ENCODE measurements at places on chromosomes 1 and 21.

DNA sequence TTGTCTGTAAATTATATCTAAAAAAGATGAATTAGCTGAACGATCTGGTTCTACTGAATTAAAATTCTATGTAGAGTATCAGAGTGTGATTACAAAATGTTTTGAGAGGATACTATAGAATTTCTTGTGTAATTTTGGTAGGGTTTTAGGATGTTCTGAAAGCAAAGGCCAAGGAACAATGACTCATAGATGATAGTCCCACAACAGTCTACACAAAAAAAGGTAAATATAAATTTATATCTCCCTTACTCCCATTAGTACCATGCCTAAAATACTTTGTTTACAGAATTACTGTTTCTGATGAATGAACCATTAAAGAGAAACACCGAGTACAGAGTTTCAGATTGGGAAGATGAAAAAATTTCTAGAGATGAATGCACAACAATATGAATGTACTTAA is 9.5 kb downstream of the EDEM3 start:
- no peak for DNase-seq

- no peak for DNase-seq
Measured at GRCh38 chr1:14970115-14970798, 183.3 kb upstream of the TMEM51 start.

GRCh38 chr21:41750532-41751151 is 16.2 kb downstream of the RIPK4 start:
- DNase-seq: no peak

- DNase-seq: no peak
Measured at GRCh38 chr1:107777664-107778047, 187.3 kb downstream of the VAV3 start.

DNA sequence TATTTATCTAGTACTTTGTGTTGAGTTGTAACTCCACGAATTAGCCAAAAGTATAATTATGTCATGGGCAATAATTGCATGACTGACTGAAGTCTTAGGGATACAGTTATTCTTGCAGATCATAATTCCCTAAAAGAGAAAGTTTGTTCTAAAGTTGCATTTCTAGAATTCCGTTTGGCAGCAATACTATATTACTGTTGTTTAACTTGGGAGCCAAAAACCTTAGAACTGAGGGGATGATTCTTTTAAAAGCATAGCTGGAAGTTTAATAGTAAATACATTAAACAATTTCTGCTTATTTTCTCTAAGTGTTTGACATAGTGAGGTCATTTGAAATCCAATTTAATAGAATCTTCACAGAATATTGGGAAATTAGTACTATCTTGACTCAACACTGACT is 356.4 kb upstream of the ADAMTS5 start:
- DNase-seq: no peak

GRCh38 chr1:47405697-47406096 is 10.4 kb upstream of the FOXE3 start:
- DNase-seq: no peak

GRCh38 chr1:181662606-181663005 is 179.3 kb downstream of the CACNA1E start:
- DNase-seq: no peak

GRCh38 chr1:84297546-84298244 is 3.8 kb upstream of the SAMD13 start:
- DNase-seq: no peak

GRCh38 chr1:195898924-195899323 is 709.3 kb downstream of the KCNT2 start:
- no peak for DNase-seq

- no peak for DNase-seq
Measured at GRCh38 chr1:27398405-27399149, 6.2 kb downstream of the GPR3 start.

Data from stimulated activated CD4-positive, alpha-beta T cell treated with anti-CD3 and anti-CD28 coated beads, TNF-alpha, amount 100 ng/mL, for 24 hours (primary cell).